ENCODE measurements at places on chromosomes 3 and 15. TPM values are rescaled to one million over a fixed set of nuclear protein-coding genes. Genes with fewer than 3 reads are reported as not detected.

The CADM2 gene
- total RNA-seq: not detected

The LRRN1 gene
- not detected for total RNA-seq

The TMEM45A gene
- total RNA-seq: 39.0 TPM

The ALS2CL gene
- 1.4 TPM for total RNA-seq

The SPINT1 gene
- total RNA-seq: 0.66 TPM

The DHX36 gene
- 59.5 TPM for total RNA-seq

The ALDH1A2 gene
- total RNA-seq: 10.9 TPM

The MRPL3 gene
- total RNA-seq: 164 TPM

The HIGD2B gene
- total RNA-seq: not detected

The CDC25A gene
- total RNA-seq: 15.9 TPM

The MUC20 gene
- 0.22 TPM for total RNA-seq

The USP19 gene
- total RNA-seq: 56.4 TPM

The CCDC39 gene
- 0.12 TPM for total RNA-seq

The NR2E3 gene
- 0.25 TPM for total RNA-seq

The RTP1 gene
- not detected for total RNA-seq

The CNTN6 gene
- not detected for total RNA-seq

The CADPS gene
- 11.9 TPM for total RNA-seq

The TMEM44 gene
- 11.0 TPM for total RNA-seq

The ITGA11 gene
- total RNA-seq: 2.8 TPM

The NSUN3 gene
- 13.6 TPM for total RNA-seq

The GP5 gene
- total RNA-seq: under 0.01 TPM

The UROC1 gene
- not detected for total RNA-seq

The CDCP1 gene
- 27.7 TPM for total RNA-seq

The PLA2G4E gene
- not detected for total RNA-seq

The ABHD6 gene
- 11.4 TPM for total RNA-seq

The CSPG4 gene
- total RNA-seq: 122 TPM

The ZPLD1 gene
- 0.62 TPM for total RNA-seq

The RASGRP1 gene
- total RNA-seq: 0.22 TPM

The PPM1M gene
- total RNA-seq: 16.6 TPM

The RHOV gene
- not detected for total RNA-seq

The NUDT16 gene
- total RNA-seq: 15.0 TPM

The EDEM1 gene
- total RNA-seq: 73.2 TPM

The TMCO5A gene
- total RNA-seq: not detected

The ACTRT3 gene
- total RNA-seq: 3.7 TPM

The TMEM207 gene
- not detected for total RNA-seq

The SMAD6 gene
- 11.0 TPM for total RNA-seq

The NANOGP8 gene
- not detected for total RNA-seq

The AP3B2 gene
- total RNA-seq: 0.22 TPM

The HTR3E gene
- total RNA-seq: not detected

The COLQ gene
- total RNA-seq: 0.75 TPM

The MGLL gene
- 25.1 TPM for total RNA-seq

The ARGFX gene
- not detected for total RNA-seq

The NMB gene
- total RNA-seq: 4.0 TPM

The ADAMTSL3 gene
- total RNA-seq: 0.22 TPM

The PTX3 gene
- 186 TPM for total RNA-seq

The CTXN2 gene
- total RNA-seq: not detected

The GOLGA6B gene
- not detected for total RNA-seq

The CNTN4 gene
- 1.00 TPM for total RNA-seq

The SLC24A5 gene
- total RNA-seq: not detected

The SOX2 gene
- total RNA-seq: not detected

The ERC2 gene
- total RNA-seq: 0.75 TPM

The CYP8B1 gene
- not detected for total RNA-seq
